ENCODE measurements at places on chromosomes 5 and 9. TPM values are rescaled to one million over a fixed set of nuclear protein-coding genes. Genes with fewer than 3 reads are reported as not detected.

Gene LECT2
- not detected for polyA plus RNA-seq

Gene GMCL2
- polyA plus RNA-seq = not detected

Gene PCDHB2
- polyA plus RNA-seq = not detected

Gene ANKRD33B
- 0.20 TPM for polyA plus RNA-seq

Gene KCNN2
- polyA plus RNA-seq = not detected

Gene HSPB3
- polyA plus RNA-seq = not detected

Gene TEX48
- not detected for polyA plus RNA-seq

Gene PTGER4
- 56.0 TPM for polyA plus RNA-seq

Gene PKD2L2
- 0.26 TPM for polyA plus RNA-seq

Gene ZSWIM6
- polyA plus RNA-seq = 0.29 TPM

Gene MYO10
- polyA plus RNA-seq = 0.02 TPM

Gene SCGB3A1
- not detected for polyA plus RNA-seq

Gene IRF1
- polyA plus RNA-seq = 148 TPM

Gene DEPDC1B
- polyA plus RNA-seq = not detected

Gene F2RL2
- 0.46 TPM for polyA plus RNA-seq

DNA sequence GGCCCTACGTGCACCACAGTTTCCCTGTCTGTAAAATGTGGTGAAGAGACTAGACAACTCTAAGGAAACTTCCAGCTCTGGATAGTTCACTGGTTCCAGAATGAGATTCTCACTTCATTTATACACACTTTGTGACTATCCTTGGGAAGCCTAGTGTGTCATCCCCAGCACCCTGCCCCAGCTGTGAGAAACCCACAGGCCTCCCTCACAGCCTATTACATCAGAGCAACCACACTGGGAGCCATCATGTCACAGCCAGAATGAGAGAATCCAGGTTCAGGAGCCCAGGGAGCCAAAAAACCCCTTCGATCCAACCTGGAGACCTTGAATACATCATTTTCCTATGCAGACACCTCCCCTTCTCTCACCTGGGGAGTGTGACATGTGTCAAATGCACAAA lies 21.0 kb upstream of the HAND1 start:
- no peak for DNase-seq

DNA sequence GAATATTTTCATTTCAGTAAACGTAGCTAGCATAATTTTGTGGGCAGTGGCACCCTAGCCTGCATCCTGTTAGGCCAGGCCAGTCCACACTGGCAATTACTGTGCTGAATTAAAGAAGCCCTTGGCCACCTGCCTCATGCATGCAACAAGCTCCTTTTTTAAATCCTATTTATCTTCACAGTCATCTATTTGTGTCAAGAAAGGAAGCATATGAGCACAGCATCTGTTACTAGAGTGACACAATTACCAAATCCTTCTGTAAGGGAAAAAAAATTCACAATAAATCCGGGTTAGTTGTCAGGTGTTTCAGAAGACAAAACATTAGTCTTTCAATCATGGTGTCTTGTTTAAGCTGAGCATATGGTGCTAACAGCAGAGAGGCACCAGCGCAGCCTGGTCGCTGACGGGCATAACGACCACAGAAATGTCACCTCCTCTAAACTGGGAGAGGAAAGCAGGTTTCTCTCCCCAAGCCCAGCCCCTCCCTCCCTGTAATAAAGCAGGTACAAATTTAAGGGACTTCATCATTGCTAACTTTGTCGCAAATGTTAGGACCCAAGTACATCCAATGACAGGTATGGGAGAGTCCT lies 520.6 kb downstream of the CTNND2 start:
- DNase-seq = no peak

GRCh38 chr5:161535762-161536161 lies 10.8 kb downstream of the GABRB2 start:
- DNase-seq = no peak

DNA sequence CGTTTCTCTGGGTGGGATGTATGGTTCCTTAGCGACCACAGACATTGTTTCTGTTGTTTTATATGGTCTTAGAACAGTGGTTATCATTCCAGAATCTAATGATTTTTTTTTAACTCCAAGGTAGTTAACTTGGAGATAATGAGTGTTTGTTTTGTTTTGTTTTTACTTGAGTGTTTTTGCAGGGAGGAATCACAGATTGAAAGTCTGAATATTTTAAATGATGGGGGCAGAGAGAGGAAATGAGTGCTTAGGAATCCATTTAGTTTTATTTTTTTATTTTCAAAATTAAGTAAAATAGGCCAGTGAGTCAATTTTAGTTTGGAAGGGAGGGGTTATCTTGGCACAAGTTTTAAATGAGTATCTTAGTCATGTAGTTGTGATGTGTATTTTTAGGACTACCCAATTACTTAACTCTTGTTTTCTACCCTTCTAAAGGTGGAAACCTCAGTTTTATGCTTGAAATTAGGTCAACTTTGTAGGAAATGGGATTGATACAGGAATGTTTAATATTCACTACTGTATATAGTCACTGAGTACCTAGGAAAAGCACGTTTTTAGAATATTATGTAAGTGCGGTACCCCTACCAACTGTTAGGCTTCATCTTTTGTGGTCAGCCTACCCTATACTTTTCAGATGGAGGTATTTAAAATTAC lies 2.0 kb downstream of the UBE2R2 start:
- DNase-seq = no peak

DNA sequence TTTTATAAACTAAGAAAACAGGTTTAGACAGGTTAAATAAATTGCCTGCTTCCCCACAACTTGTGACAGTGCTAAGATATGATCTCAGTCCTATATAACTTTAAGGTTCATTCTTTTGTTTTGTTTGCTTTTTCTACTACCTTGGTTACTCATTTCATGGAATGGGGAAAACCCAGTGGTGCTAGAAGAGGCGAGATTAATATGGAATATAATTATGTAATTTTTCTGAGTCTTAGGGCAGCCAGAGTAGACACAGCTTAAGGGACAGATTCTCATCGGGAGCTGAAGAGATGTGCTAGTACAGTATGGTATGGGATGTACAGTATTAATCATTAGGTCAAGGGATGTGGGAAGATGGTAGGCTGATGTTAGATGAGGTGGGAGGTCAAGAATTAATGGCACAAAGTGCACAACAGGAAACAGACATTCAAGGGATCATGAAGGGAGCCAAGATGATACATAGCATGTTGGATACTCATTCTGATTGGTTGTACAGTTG lies 6.2 kb downstream of the TRIM32 start:
- no peak for DNase-seq

GRCh38 chr5:146338774-146339714 lies at the start of gene POU4F3:
Gene POU4F3 (plus strand): TSS chr5:146338839. CDS start chr5:146339113, 274 bp downstream.
- DNase-seq = no peak

DNA sequence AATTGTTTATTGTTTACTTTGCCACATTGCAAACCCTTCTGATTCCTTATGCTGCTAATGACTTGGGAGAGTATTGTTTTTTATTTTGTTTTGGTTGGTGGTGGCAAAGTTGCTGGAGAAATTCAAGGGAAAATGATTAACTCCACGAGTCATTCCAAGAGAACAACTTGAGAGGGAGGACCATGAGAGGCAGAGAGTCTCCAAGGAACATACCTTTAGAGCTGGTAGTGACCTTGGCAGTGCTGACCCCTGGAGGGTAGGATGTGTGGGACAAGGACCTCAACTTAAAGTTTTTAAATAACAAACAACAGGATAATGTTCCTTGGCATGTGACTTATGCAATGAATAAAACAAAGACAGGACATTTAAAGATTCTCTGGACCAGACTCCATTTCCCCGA lies 139.7 kb downstream of the LRRC70 start:
- no peak for DNase-seq

DNA sequence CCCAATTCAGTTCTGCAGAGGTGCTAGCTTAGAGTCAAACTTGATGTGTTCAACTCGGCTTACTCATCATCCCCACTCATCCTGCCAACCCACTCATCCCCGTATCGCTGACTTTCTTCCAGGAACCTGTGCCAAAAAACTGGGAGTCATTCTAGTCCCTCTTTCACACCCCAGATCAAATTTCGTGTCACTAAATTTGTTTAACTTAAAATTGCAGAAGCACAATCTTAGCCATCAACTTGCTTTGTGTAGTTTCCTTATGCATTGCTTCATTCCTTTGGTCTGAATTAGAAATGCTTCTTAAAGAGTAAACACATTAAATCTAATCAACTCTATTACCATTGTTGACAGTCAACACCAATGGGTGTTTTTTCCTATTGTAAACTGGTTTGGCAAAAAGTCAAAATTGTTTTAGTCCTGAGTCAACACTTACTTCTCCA lies 162.4 kb downstream of the TTC39B start:
- DNase-seq = no peak

GRCh38 chr5:141691286-141691866 lies 9.3 kb upstream of the ARAP3 start:
- DNase-seq = no peak

DNA sequence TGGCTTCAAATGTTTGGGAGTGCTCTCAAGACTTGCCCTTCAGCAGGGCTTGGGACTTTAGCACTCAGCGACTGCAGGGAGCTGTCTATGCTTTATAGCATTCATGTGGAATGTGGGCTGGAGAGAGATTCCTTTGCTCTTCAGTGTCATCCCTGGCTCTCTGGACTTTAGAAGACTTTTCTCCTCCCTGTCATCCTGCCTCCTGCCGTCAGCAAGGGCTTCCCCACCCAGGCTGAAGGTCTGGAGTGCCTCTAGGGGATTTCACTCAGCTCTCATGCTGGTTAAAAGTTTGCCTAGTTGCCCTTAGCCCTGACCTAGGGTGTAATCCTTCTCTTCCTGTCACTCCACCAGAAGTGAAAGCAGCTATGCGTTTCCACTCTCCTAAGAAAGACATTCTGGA lies 210.9 kb downstream of the FRMD3 start:
- DNase-seq = no peak

- no peak for DNase-seq
Measured at GRCh38 chr9:117596678-117597077, 107.5 kb upstream of the TLR4 start.

GRCh38 chr5:136909906-136910305 lies 544.6 kb upstream of the TRPC7 start:
- no peak for DNase-seq

- no peak for DNase-seq
Measured at GRCh38 chr9:134961331-134962064, 43.8 kb upstream of the FCN1 start.

DNA sequence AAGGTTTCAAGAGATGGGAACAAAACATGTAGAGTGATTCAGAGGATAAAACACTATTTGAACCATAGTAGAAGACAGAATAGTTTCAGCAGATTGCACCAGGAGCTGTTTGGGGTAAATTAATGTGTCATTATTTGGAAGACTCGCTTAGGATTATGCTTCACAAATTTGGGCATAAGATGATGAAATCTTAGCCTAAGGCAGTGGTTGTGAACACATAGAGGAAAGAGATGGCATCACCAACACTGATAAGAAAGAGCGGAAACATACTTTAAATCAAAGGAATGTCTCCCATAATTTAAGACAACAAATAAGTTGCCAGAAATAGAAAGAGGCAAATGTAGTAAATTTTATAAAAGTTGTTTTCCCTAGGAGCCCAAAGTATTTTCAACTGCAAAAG lies 66.1 kb upstream of the TBCA start:
- DNase-seq = no peak

- DNase-seq = no peak
Measured at GRCh38 chr5:72846483-72846882, 30.0 kb downstream of the TNPO1 start.

GRCh38 chr5:112237456-112237855 lies 181.6 kb downstream of the EPB41L4A start:
- no peak for DNase-seq

DNA sequence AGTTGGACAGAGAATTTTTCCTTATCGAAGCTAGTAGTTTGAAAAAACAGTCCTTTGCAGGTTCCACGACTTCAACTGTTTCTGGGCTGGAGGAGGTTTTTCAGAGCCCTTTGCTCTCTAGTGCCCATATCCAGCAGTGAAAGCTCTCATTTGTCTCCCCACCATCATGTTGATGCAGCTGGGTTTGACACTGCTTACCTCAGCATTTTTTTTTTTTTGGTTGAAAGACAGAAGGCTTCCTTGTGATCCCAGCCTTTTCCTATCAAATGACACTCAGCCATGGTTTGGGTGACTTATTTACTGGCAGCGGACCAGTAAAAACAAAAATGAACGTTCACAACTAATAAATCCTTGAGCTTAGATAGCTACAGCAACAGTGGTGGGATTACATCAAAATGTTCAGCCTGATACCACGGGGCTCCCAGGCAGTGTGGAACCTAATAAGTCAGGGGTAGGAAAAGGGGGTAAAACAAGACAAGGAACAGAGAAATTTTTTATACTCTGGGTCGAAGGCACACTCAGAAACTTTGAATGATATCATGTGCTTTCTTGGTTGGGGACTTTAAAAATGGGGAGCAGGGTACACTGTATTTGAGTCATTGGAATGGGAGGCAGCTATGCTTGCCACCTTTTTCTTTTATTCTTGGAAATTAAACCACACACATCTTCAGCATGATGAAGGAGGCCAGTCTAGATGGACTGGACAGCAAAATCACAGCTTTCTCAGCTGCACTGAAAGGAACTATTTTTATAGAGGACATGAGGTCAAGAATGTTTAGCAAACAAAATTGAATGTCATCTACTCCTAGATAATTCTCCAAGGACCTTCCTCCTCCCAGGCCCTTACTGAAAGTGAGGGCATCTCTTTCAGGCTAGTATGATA lies 308.9 kb upstream of the MPDZ start:
- no peak for DNase-seq

DNA sequence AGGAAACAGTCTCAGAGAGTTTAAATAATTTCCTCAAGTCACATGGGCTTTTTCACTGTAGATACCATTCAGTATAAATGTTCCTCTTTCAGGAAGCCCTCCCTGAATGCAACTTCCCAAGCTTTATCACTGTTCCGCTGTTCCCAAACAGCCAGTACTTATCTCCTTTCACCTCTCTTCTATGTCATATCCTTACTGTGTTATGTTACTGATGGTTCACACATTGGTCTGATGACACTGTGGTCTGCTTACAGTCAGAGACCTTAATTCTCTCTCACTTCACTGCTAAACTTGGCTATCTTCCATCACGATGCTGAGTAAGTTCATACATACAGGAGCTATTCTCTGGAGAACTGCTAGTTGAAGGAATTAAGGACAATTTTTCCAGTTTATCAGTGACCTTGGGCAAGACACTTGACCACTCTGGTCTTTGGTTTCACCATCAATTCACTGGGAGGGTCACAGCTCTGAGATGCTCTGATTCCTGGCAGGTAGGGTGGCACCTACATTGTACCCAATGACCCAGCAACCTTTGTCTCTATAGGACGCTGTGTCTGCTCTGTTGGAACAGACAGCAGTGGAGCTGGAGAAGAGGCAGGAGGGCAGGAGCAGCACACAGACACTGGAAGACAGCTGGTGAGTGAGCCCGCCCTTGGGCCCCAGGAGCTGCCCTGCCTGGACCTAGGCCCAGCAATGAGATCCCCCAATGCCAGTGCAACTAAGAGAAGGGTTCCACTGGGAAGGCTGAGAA lies 42.1 kb upstream of the RARS1 start:
- no peak for DNase-seq

DNA sequence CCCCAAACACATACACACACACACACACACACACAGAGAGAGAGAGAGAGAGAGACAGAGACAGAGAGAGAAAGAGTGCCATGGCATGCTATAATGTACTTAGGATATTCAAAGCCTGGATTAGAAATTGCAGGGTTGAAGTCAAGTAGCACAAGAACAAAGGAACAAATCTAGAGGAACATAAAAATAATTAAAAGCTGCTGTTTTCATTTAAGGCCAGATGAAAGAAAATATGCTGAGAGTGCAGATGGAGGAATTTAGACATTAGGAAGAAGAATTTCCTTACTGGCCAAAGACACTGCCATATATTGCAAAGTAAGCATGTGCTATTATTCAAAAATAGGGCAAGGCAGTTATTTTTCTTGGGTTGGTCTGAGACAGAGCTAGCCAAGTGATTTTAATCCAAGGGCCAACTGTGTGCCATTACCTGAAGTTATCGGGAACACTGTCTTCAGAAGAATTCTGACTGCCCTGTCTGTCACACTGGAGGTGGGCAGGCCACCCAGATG lies 31.7 kb downstream of the HSD17B3 start:
- DNase-seq = no peak

Data from naive thymus-derived CD4-positive, alpha-beta T cell (primary cell).